ENCODE measurements at places on chromosomes 11 and 22.

- DNase-seq = no peak
These were observed 827 bp downstream of the GSC2 start for GRCh38 chr22:19149047-19149883.

- DNase-seq = no peak
These were observed 22.6 kb downstream of the RPL27A start for GRCh38 chr11:8705146-8705545.

GRCh38 chr11:22711071-22711770 is 44.8 kb downstream of the GAS2 start:
- no peak for DNase-seq

DNA sequence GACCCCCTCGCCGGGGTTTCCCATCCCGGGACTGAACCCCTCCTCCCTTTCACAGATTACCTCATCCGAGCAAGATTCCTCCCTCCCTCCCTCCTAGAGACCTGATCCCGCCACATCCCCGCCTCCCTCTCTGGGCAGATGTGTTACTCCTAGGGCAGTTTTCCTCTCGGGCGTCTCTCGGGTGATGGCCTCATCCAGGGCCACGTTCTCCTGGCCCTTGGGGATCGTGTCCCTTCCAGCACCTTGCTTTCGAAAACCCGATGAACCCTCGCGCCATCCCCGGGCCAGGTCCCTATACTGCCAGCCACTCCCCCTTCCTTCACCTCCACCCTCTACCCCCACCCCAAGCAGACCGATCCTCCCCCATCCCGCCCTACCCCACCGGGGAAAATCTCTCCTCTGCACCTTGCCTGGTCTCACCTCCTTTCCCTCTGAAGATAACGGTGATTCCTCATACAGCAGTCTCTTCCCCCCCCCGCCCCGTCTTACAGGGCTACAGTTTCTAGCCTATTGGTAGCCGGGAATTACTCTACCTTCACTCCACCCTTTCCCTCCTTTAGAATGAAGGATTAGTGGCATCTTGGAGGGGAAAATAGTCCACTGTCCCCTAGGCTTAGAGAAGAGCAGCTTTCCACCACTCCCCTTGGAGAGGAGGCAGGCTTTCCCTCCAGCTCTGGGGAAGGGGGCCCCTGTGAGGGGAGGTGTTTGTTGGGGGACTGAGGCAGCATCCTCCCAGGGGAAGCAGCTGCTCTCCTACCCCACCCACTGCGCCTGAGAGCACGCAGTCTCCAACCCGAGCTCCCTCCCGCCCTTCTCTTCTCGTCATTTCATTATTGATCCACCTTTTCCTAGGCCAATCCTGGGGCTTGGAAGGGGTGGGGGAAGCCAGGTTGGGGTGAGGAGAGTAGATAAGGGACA is 1.2 kb downstream of the KMT2A start:
- peak; percentile 47 for DNase-seq

DNA sequence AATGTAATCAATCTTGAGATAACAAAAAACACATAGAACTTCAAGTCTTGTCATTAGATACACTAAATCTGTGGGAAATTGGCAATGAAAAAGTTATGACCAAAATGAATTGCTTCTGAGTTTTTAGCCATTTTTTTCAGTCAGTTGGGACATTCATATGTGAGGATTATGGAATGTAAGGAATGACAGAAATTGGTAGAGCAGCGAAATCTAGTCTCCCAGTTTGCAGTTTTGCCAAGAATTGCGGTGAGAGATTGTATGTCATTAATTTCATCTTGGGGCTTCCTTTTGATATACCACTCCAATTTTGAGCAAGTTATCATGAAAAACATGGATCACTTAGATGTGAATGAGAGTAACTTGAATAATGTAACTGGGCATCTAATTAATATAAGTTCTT is 49.9 kb downstream of the SIK2 start:
- DNase-seq = peak; percentile 68

GRCh38 chr11:104256525-104256924 is 92.6 kb upstream of the PDGFD start:
- DNase-seq = no peak

- peak; percentile 25 for DNase-seq
These were observed 111.8 kb upstream of the LMO1 start for GRCh38 chr11:8375460-8375859.

GRCh38 chr22:44574640-44575380 is 76.8 kb upstream of the RTL6 start:
- no peak for DNase-seq

DNA sequence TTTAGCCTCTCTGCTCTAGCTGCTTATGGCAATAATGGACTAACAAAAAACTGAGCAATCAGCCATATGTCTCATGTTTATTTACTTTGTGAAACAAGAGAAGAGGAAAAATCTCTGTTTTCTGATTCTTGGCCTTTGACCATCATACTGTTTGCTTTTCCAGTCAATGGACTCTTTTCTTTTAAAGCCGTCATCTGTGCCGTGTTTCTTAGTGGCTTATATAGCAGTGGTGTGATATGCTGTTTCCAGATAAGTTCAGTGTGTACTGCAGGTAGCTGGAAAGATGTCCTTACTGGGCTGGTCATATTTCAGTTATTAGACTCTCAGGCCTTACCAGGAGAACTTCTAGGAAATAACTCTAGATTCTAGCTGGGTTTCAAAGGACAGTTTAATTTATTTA is 33.6 kb upstream of the TECTA start:
- no peak for DNase-seq

DNA sequence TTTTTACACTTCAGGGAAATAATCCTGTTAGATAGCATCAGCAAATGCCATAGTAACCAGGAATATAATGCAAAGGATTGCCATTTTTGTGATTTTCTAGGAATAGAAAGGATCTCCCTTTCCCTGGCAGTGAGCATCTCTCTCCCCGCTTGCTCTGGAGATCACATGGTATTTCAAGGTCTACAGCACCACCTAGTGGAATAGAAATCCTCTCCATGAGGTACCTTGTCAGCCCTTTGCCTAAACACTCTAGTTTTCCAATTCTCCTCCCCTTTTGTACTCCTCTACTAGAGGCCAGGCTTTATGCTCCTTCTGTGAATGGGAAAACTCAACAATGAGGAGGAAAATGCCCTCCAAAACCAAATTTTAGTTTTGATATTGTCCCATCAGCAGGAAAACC is 78.4 kb downstream of the XRRA1 start:
- DNase-seq = peak; percentile 39

DNA sequence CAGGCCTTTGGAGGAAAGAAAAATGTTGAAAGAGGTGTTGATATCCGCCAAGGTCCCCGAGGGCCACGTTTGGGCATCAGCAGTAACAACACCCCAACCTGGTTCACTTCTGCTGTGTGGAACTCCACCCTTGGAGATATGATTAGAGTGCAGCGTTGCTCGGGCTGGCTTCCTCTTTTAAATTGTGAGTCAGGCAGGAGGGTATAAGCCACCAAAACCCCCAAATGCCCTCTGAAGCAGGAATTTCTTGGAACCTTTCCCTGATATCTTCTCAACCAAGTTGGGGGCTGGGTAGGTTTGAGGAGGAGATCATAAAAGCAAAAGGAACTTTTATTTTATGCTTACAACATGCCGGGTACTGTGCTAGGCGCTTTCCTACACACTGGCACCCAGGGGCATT is 6.4 kb upstream of the C11orf96 start:
- DNase-seq = no peak

GRCh38 chr11:45815747-45816146 is 10.8 kb downstream of the SLC35C1 start:
- DNase-seq = no peak

- no peak for DNase-seq
These were observed 44.3 kb downstream of the BLID start for GRCh38 chr11:122071709-122072202.

DNA sequence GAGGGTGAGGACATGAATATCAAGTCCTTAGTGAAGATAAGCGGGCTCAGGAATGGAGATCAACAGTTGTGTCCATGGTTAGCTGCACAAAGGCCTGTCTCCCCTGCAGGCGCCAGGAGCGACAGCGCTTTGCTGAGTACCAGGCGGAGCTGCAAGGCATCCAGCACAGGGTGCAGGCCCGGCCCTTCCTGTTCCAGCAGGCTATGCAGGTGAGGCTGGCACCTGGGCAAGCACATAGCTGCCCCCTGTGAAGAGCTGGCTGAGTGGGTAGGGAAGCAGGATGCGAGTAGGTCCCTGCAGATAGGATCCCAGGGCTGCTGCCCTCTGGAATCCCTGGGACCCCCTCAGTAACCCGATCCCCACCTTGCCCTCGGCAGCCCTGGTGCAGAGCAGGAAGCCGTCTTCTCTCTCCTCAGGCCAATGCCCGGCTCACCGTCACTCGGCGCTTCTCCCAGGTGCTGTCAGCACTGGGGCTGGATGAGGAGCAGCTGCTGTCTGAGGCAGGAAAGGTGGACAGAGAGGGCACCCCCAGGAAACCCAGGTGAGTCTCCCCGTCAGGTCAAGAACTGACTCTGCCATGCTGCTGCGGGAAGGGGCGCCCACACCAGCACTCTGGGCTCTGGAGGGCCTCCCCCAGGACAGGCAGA is 2.6 kb upstream of the SART1 start:
- no peak for DNase-seq

DNA sequence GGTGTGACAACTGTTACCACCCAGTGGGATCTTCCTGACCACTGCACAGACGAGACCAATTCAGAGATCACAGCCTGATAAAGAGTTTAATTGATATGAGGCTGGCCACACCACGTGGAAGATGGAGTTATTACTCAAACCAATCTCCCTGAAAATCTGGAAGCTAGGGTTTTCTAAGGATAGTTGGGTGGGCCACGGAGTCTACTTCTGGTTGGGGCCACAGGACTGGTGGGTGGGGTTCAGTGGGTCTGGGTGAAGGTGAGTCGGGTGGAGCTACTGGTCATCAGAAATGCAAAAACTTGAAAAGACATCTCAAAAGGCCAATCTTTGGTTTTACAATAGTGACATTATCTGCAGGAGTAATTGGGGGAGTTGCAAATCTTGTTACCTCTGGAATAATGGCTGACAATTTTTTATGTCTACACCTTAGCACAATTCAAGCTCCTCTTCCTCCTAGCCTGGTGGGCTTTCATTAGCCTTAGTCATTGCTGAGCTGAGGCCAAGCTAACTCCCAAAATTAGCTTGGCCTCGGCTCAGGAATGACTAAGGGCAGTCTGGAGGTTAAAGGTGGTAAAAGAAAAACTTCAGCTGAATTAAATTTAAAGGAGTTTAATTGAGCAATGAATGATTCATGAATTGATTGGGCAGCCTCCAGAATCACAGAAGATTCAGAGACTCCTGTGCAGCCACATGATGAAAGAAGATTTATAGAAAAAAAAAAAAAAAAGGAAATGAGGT is 13.1 kb downstream of the C11orf96 start:
- DNase-seq = peak; percentile 72

- no peak for DNase-seq
These were observed 728.1 kb downstream of the BRD1 start for GRCh38 chr22:49099496-49100124.

- peak; percentile 66 for DNase-seq
These were observed 30.5 kb downstream of the TMPRSS5 start for GRCh38 chr11:113675565-113675964.

DNA sequence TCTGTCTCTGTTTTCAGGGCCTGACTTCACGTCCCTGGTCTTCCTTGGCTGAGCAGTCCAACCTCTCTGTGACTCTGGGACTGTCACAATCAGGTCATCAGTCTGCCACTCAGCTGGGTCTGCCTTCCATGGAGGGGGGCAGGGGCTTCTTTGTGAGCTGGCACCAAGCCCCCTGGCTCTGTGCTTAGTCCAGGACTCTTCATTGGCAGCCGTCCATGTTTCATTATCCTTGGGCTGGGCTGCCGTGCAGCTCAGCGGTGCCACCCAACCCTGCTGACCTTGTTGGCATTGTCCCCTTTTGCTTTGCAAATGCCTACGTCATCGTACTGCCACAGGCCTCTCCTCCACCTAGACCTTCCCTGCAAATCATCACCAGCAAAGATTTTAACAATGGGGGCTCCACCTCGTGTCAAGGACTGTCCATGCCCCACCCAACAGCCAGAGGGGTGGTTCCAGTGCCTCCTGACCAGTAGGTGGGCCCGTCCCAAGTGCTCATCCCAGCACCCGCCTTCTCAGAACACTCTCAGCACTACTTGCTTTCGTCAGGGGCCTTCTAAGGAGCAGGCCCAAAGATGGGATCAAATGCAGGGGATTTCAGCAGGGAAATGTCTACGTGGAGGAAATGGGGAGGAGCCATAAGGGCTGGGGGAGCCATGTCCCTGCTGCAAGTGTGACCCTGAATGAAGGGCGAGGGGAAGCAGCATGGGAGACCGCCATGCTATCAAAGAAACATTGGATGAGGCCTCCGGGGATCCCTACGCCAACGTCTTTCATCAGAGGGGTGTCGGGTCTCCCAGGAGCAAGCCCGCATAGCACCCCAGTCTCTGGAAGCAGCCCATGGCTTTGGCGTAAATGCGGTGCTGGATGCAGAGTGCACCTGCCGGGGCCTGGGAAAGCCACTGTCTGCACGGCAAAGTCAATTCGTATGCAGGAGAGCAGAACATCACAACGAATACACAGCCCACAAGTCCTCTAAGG is 18.2 kb downstream of the KRTAP5-6 start:
- no peak for DNase-seq

GRCh38 chr11:27913650-27914049 is 194.3 kb downstream of the KIF18A start:
- DNase-seq = peak; percentile 70

DNA sequence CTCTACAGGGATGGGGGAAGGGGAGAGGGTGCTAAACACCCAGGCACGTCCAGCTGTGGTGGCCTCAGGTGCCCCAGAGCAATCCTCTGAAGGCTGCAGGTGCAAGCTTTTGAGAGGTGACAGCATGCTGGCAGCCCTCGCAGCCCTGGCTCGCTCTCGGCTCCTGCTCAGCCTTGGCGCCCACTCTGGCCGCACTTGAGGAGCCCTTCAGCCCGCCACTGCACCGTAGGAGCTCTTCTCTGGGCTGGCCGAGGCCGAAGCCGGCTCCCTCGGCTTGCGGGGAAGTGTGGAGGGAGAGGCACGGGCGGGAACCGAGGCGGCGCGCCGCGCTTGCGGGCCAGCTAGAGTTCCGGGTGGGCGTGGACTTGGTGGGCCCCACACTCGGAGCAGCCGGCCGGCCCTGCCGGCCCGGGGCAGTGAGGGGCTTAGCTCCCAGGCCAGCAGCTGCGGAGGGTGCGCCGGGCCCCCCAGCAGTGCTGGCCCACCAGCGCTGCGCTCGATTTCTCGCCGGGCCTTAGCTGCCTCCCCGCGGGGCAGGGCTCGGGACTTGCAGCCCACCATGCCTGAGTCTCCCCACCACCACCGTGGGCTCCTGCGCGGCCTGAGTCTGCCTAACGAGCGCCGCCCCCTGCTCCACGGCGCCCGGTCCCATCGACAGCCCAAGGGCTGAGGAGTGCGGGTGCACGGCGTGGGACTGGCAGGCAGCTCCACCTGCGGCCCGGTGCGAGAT is 112.1 kb downstream of the TRIM29 start:
- no peak for DNase-seq

- DNase-seq = peak; percentile 44
These were observed 21.3 kb downstream of the STX3 start for GRCh38 chr11:59776210-59777066.
